ENCODE measurements at places on chromosomes 1 and 21.

- no peak for DNase-seq
Observed at GRCh38 chr21:45990741-45991605, 9.4 kb downstream of the COL6A1 start.

DNA sequence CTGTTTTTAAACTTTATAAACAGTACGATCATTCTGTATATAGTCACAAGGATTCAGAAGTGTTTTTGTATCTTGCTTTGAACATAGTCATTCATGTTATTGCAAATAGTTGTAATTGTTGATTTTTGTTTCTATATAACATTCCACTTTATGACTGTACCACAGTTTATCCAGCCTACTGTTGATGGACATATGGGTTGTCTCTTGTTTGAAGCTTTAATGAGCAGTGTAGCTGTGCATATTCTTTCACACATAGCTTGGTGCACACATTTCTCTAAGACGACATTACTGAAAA lies 6.1 kb downstream of the CD101 start:
- DNase-seq = no peak

DNA sequence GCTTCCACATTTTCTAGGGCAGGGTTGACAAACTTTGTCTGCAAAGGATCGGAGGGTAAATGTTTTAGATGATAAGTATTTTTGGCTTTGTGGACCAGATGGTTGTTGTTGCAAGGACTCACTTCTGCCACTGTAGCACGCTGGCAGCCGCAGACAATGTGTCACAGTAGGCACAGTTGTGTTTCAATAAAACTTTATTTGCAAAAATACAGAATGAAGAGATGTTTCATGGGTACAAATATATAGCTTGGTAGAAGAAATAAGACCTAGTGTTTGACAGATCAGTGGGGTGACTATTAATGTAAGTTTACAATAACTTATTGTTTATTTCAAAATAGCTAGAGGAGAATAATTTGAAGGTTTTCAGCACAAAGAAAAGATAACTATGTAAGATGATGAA lies 127.8 kb downstream of the GRIK3 start:
- DNase-seq = no peak

- DNase-seq = peak; percentile 61
Observed at GRCh38 chr1:185936641-185937040, 202.4 kb downstream of the HMCN1 start.

- no peak for DNase-seq
Observed at GRCh38 chr1:44040846-44041245, 9.6 kb upstream of the SLC6A9 start.

All from NCI-H69 (cell line).